Endothelial cell (in vitro differentiated cells): ENCODE measurements at places on chromosomes 2 and 18.

DNA sequence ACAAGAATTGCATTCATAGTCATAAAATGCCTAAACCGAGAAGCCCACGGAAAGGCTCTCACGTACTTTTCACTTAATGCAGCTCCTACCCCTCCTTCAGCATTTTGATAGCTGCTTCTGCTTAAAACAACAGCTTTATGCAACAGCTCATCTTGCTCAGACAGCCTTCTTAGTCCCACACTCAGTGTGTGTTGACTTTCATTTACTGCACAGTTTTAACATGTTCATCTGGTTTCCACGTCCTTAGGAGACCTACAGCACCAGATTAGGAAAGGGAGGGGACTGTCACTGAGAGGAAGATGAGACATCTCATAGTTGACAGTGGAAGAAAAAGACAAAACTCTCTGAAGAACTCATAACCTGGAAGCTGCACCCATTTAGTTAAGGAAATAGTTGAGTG, 435.4 kb downstream of the SETBP1 start:
- no peak for DNase-seq

- DNase-seq, result no peak
These were observed 57.2 kb downstream of the CYB5A start for GRCh38 chr18:74234326-74235171.

DNA sequence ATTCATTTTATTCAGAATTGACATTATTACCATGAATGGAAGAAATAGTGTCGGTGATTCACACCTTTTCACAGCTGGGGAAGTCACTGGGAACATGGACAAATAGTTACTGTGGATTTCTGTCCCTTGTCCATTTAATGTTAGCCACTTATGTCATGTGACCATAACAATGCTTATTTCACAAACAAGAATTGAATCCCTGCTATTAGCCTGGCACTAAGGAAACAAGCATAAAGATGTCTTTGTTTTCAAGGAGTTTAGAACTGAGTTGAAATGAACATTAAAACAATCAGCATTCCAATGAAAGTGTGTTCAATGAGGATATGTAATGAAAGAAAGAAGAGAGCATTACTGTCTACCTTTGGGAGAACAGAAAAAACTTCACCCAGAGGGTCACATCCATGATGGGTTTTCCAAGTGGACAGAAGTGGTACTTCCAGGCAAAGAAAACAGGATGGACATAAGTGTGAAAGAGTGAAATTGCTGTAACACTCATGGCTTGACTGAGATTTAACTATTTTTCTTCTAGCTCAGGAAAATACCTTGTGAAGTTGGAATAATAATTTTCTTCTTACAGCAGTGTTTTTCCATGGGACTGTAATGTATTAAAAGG, 324.5 kb upstream of the UBE2E3 start:
- DNase-seq, result no peak

GRCh38 chr2:18077704-18078103, 199.2 kb downstream of the KCNS3 start:
- no peak for DNase-seq

GRCh38 chr2:148548716-148549400, 95.7 kb upstream of the EPC2 start:
- DNase-seq, result no peak

GRCh38 chr2:105409717-105410116, 10.9 kb upstream of the FHL2 start:
- DNase-seq, result no peak

GRCh38 chr2:47569658-47570475, 166.9 kb downstream of the MSH2 start:
- peak; percentile 13 for DNase-seq

- no peak for DNase-seq
These were observed at the start of gene CYTIP for GRCh38 chr2:157443795-157444640. Gene CYTIP (minus strand): TSS chr2:157444089. CDS start chr2:157444020, 69 bp downstream.

DNA sequence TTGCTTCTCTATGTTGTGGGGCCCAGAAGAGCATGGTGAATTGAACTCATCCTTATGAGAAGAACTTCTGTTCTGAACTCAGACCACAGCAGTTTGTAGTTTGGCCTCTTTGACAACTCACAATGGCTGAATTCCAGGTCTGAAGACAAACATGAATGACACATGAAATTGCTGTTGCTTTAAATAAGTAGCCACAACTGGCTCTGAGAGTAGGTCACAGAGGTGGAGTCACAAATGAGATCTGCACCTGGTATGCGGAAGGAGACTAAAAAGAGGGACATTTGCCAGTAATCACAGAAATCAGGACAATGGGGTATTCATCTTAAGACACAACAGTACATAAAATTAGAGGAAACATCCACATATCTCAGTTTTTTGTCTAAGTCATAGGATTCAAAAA, 290.3 kb upstream of the MMADHC start:
- no peak for DNase-seq

GRCh38 chr2:212945526-212945925, 205.9 kb downstream of the IKZF2 start:
- DNase-seq, result no peak

GRCh38 chr18:24414349-24415003, 12.0 kb upstream of the IMPACT start:
- DNase-seq, result no peak

DNA sequence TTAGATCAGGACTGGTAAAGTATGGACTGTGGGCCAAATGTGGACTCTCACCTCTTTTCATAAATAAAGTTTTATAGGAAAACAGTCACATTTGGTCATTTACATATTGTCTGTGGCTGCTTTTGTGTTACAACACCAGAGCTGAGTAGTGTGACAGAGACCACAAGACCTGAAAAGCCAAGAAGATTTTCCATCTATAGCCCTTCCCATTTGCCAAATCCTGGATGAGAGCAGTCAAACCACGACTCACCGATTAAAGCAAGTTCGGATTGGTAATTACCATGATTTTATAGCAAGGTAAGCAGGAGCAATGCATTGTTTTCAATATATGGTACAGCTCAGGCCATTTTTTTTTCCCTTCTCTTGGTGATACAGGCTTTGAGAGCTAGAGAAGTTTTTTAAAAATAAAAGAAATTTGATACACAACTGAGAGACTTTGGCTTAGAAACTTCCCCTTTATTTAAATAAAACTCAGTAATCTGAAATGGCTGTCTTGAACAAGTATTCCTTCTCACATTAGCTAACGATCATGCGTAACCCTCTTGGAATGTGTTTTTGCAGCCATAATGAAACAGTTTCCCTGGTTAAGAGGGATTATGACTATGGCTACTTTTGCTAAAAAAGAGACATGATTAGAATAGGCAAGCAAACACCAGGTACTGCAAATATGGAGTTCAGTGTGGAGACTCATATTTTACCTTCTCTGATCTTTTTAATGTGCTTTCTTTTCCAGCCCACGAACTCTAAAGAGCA, 9.5 kb upstream of the MALL start:
- no peak for DNase-seq

GRCh38 chr2:31216734-31217133, 581 bp downstream of the CAPN14 start:
- no peak for DNase-seq

DNA sequence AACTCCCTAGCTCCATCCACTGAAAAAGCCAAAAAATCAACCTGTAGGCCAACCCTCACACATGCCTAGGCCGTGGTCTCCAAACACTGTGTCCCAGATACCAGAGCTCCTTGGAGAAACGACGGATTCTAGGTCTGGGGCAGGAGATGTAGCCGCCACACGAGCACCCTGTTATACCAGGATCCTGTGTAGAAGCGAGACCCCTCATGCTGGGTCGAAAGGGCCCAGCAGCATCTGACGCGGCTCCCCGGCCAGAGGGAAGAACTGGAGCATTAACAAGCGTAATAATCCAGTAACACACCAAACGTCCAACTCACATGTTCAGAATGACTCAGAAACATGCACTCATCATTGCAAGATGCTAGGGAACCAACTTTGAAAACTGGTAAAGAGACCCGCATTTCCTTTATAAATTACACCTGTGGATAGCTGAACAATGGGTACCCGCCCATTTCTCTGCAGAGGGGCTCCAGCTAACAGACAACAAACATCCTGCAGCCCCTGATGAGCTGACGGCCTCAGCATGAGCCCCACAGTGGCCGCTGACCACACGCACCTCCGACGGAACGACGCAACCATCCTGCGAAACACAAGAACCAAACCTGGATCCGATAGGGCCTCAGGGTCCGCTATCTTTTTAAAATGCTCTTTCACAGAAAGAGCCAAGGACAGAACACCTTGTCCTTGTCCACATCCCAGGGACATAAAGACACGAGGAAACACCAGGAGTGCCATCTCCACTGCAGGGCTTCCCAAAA, 14.2 kb downstream of the SLC66A2 start:
- no peak for DNase-seq

DNA sequence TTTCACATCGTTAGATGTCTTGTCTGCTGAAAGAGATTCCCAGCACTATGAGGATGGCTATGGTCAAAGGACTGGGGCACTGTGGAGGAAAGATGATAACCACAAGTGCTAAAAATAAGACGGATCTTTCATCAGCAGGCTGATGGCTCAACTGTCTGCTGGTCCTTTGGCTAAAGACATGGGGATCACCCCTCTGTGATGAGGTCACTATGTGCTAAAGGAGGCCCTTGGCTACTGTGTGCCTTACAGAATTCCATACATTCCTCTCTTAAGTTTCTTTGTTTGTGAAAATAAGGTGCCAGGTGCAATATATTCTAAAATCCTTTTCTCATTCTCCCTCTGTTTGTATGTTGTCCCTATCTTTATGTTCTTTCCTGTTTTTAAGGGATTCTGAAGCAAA, 39.7 kb upstream of the LYPD6 start:
- no peak for DNase-seq

DNA sequence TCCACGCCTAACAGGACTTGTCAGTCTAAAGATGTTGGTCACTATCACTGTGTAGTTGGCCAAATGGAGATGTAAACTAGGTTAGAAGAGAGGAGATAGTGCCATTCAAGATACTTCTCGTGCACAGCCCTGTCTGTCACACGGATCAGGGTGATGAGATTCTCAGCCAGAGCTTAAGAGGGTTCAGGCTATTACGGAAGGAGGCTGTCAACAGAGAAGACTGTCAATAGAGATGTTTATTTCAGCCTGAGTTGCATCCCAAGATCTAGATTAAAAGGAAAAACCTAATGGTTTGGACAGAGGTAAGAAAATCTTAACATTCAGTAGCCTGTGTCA, 83.4 kb downstream of the AAK1 start:
- no peak for DNase-seq

- DNase-seq, result no peak
These were observed 8.0 kb upstream of the SESTD1 start for GRCh38 chr2:179272406-179273192.

GRCh38 chr2:101847661-101848339, 144.0 kb upstream of the IL1R2 start:
- DNase-seq, result no peak

DNA sequence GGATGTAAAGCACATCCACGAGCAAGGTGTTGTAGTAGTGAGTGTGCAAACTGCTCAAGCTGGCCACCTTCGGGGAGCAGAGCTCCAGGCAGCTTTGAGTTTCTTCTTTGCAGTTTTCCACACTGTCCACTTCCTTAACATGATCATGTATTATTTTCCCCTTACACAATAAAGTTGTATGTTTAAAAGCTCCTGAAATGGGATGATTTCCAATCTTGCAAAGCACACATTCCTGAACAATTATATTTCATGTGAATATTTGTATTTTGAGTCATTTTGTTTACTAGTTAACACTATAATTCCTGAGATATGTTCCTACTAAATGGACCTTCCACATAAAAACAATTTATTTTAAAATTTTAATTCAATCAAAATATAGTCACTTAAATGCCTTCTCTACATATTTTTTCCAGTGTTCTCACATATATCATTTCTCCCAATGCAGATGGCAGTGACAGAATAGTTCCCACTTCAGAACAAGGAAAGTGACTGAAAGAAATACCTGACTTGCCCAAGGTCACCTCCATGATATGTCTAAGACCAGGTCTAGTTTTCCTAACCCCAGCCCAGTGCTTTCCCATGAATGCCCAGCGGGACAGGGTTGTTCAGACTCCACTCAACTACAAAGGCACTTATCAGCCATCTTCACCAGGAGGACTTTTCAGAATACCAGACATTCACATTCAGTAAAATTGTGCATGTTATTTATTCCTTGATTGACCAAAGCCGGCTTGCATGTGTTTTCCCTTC, 5.5 kb downstream of the CYB5A start:
- no peak for DNase-seq

DNA sequence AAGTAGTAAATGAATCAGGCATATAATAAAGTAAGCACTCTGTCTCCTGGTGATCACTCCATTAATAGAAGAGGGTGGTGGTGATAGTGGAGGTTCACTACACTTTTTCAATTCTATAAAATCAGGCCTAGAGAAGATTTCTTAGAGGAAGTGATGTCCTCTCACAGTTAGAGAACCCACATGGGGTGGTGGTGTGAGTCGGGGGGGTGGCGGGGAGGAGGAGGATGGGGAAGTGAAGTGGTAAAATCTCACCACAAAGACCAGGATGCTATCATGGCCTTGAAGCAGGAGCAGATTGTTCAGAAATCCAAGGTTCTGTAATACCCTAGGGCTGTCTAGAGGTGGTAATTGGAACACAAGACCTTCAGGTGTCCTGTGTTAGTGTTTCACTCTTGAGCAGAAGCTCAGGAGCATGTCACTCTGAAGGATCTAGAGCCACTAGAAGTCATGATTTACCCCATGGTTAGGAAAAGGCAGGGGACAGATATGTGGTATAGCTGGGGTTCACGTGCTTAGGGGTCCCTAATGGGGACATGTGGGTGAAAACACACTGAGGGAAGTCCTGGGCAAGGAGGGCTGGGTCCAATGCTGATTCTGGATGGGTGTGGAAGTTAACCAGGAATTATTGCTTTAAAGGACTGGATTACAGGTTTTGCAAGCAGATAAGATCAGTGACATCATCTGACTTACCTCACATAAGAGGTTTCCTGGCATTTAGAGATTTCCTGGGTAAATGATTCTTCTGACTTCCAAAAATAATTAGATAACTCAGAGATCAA, 31.0 kb downstream of the RNF125 start:
- DNase-seq, result no peak

GRCh38 chr18:32036506-32037180, 18.0 kb downstream of the RNF125 start:
- no peak for DNase-seq

GRCh38 chr2:69097148-69097610, 84.2 kb downstream of the ANTXR1 start:
- no peak for DNase-seq

GRCh38 chr2:91748902-91749301, 3057.4 kb downstream of the RPIA start:
- DNase-seq, result peak; percentile 48

- DNase-seq, result no peak
These were observed 33.8 kb downstream of the ZNF519 start for GRCh38 chr18:14098428-14098827.
